ENCODE measurements at places on chromosomes 5 and 9.

DNA sequence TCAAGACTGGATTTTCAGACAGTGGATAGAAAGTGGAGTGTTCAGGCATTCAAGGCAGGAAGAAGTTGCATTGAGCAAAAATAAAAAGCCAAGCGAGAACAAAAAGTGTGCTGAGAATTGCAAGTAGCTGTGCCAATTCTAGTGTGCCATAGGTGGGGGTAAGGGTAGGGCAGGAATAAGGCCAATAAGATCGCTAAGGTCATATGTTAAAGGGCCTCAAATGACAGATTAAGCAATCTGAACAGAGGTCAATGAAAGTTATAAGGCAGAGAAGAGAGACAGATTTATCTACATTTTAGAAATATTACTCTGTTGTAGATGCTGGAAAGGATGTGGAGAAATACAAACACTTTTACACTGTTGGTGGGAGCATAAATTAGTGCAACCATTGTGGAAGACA lies 36.4 kb downstream of the NADK2 start:
- no peak for DNase-seq

DNA sequence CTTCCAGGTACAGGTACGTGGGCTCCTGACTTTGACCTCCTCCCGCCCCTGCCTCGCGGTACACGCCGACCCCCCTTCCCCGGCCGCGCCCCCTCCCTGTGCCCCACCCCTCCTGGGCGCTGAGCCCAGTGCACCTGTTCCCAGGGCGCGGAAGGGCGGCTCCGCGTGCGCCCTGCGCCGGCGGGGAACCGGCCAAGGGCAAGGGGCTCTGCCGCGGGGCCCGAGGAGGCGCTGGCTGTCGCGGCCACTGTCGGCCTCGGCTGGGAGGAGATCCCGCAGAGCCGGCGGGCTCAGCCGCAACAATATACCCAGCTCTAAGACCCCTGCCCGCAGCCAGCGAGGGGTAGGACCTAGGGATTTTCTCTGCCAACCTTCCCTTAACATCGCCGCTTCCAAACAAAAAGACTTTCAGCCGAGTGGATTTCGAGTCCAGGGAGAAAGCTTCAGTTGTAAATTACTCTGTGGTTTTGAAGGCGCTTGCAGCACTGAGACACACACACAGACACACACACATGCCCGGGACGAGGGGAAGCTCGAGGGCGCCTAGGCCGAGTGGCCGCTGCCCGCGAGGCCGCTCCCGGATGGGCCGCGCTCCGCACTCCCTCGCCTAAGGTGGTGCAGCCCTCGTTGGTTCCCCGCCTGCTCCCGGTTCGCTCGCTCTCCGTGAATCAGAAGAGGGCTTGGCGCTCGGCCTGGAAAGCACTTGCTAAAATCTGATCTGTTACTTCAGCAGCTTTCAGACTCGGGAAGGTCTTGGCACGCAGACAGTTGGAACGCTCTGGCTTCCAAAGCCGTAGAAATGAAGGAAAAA lies 1.2 kb downstream of the FGF18 start:
- no peak for DNase-seq

DNA sequence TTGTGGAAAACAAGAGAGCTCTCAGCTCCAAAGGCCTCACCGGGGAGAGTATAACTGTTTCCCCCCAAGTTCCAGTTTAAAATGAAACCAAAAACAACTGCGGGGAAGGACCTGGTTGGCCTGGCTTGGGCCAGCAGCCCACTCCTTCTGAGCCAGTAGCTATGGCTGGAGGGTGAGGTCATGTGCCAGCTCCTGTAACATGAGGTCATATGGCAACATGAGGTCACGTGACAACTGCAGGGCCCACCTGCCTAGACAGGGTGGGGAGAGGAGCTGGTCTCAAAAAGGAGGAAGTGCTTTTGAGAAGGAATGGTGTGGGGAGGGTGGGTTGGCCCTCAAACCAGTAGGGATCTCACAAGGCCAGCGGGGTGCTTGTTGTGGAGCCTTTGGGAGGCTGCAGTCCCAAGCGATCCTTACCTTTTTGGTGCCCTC lies 29.3 kb upstream of the CRB2 start:
- no peak for DNase-seq

- DNase-seq, result no peak
These were observed 295.1 kb downstream of the CDK5RAP2 start for GRCh38 chr9:120284821-120285220.

- no peak for DNase-seq
These were observed 50.6 kb upstream of the UBTD2 start for GRCh38 chr5:172334196-172334595.

DNA sequence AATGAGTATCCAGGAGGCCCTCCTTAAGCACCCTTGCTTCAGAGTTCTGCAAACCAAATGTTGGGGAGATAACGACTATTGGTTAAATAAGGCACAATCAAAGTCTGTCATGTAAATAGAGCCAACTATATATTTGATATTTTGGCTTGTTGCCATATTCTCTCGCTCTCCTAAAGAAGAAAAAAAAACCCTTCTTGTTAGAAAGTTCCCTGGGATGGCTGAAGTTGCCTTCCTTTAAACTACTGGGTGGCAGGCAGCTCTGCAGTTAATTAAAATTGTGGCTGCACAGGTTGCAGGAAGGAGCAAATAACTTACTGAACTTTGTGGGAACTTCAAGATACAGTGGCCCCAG lies 227.0 kb upstream of the ANKRD55 start:
- DNase-seq, result no peak

- no peak for DNase-seq
These were observed 1209.1 kb downstream of the CDH12 start for GRCh38 chr5:21644032-21644431.

DNA sequence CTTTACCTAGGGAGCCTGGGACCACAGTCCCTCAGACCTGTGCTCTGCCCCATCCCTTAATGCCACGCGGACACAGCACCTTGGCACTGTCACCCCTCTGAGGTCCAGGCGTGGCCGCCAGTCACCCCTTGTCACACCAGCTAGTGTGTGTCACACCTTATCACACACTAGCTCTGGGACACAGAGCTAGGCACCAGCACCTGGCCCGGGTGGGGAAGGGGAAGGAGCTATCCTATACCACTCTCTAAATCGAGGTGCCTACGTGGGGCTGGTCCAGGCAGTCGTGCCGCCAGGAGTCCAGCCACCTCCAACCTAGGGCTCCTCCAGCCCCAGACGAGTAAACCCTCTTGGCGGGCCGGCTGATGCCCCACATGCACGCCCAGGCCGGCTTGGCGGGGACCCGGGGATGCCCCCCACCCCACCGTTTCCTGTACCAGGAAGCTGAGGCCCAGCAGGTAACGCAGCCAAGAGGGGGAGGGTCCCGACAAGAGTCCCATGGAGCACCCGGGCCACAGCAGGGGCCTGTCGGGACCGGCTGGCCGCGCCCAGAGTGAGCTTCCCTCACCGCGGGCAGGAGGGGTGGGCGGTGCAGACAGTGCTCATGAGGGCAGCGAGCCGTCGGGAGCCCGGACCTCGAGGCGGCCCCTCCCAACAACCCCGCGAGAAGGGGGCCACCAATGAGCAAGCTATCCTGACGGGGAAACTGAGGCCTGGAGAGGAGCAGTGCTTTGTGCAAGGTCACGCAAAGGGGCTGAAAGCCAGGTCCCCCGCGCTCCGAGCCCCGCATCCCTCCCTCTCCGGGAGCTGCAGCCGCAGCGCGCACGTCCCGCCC lies 550 bp downstream of the CORO2A start:
- DNase-seq, result no peak

GRCh38 chr5:173472164-173472563 lies 143.9 kb upstream of the STC2 start:
- DNase-seq, result no peak
